ENCODE measurements at places on chromosomes 7 and 10. TPM values are rescaled to one million over a fixed set of nuclear protein-coding genes. Genes with fewer than 3 reads are reported as not detected.

Gene PALD1
- 0.55 TPM for total RNA-seq

Gene STK31
- total RNA-seq: 0.38 TPM

Gene NUB1
- total RNA-seq: 40.4 TPM

Gene ADK
- total RNA-seq: 62.6 TPM

Gene AKR1C8
- not detected for total RNA-seq

Gene HYAL4
- total RNA-seq: not detected

Gene TCAF2
- 29.4 TPM for total RNA-seq

Gene GPRIN2
- total RNA-seq: not detected

Gene ZPBP
- total RNA-seq: 0.42 TPM

Gene CHAT
- not detected for total RNA-seq

Gene SVOPL
- total RNA-seq: not detected

Gene GARIN1A
- 0.21 TPM for total RNA-seq

Gene NUP205
- 127 TPM for total RNA-seq

All from activated CD8-positive, alpha-beta memory T cell treated with anti-CD3 and anti-CD28 coated beads for 36 hours (primary cell).